Dorsolateral prefrontal cortex (tissue), 122 donors: ENCODE measurements at places on chromosomes 6 and 20.

DNA sequence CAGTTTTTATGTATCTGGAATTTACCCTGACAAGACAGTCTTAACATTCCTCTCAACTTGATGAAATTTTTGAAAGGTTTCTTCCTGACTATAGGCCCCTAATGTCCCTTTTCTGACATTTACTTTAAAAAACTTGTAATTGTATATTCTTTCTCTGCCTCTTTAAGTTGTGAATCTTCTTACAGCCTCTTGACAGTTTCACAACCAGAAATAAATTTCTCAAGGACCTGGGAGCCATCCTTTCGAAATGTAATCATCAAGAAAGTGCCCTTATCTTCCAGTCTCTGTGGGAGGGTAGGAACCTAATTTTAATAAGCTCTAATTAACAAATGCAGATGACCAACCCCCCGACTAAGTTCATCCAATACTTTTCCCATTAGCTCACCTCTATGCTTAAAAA lies 403.6 kb upstream of the GJE1 start:
- no peak for DNase-seq

DNA sequence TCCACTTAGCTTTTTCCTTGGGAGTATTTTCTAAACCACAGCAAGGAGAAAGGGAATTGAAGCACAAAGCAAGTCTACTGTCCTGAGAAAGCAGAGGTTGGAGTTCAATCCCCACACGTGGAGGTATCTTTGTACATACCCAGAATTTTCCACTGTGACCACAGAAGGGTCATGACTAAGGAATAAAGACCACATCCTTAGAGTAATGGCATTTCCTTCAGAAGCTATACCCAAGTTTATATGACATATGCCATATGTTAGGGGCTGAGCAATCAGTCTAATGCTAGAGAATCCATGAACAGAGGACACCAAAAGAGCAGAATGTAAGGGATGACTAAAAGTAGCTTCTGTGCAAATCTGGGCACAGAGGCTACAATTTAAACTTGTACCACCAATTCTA lies 46.4 kb downstream of the ATG5 start:
- no peak for DNase-seq

DNA sequence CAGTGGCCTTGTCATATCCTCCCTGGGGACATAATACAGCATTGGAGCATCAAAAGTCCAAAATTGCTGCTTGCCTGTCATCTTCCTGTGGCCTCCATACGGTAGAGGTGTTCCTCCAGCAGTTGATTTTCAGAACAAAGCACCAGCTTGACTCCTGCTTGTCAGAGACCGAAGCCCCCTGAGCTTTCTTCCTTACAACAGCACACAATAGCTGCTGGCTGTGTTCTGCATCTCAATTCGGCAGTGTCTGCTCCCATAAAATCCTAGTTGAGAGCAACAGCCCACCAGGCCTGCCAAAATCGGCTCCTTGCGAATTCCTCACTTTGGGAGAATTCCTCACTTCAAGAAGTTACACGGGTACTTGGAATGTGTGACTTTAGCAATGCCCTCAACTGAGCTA lies 372.9 kb downstream of the SAMD5 start:
- DNase-seq = no peak

GRCh38 chr6:50510361-50510760 lies 203.0 kb upstream of the TFAP2D start:
- no peak for DNase-seq

GRCh38 chr6:119340796-119341487 lies 8.6 kb downstream of the MAN1A1 start:
- DNase-seq = no peak

DNA sequence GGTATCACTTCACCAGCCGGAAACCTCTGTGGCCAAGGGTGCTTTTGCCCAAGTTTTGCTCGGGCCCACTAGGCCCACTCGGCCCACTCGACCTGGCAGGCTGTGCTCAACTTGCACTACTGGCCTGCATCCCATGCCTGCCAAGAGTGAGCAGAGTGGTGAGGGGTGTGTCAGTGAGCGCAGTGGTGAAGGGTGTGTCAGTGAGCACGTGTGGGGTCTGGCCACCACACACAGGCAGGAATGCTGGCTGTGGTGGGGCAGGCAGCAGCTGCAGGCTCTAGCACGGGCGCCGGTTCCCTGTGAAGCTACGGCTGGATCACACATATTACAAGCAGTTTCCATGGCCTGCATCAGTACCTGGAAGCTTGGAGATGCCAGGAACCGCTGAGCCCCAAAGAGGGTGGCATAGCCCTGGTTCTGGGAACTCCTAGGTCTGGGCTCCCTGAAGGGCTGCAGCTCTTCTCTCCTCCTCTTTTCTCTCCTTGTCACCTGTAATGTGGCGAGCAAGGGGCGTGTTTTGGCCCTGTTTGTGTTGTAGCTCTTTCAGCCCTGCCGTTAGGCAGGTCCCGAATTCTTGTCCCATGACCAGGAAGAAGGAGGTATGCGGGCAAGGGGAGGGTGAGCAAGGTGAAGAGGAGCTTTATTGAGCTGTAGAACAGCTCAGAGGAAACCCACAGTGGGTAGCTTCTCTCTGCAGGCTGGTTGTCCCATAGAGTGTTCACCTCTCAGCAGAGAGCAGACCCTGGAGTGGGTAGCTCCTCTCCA lies 51.0 kb upstream of the CLDN20 start:
- no peak for DNase-seq

DNA sequence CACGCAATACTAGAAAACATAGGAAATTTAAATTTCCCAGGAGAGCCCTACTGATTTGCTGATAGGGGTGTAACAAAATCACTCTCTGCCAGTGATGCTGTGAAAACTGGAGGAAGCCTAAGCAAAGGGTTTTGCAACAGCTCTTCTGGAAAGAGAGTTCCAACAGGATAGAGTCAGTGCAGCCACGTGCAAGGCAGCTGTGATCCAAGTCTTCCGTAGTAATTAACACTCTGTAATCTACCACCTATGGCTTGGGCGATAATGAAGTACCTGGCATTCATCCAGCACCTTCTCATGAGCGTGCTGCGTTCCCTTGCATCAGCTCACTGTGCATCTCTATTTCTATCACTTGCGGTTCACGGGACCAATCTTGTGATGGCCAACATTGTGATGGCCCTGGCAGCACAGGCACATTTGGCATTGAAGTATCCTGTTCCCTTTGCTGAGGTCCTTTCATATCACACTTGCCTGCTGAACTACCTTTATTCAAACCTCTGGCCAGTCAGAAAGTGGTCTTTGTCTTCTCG lies 48.2 kb downstream of the IRF4 start:
- no peak for DNase-seq

GRCh38 chr6:89287351-89288028 lies 27.6 kb downstream of the GABRR2 start:
- DNase-seq = no peak

- DNase-seq = no peak
Observed at GRCh38 chr6:113629975-113630737, 227.0 kb upstream of the MARCKS start.

DNA sequence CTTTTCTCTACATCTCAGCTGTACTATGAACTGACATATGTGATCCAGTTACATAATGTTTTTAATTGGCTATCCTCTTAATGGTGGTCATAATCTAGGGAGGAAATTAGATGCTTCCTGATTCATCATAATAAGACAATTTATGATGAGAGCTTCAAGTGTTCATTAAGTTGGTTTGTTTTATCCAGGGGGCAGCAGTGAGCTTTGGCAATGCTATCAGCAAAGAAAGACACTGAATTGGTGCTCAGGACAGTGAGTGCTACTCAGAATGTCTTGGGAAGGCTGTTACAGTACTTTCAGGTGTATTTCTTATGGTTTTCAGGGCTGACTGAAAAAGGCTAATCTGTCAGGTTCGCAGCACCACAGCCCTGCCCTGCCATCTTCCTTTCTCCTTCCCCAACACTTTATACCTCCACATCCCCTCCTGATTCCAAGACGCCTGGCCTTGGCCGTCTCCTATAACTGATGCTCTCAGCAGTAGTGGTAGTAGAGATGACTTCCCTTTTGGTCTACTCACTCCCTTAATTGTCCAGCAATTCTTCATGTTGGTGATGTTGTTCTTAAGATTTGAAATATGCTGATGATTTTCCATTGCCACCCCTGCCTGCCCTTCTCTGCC lies 67.0 kb upstream of the TNFAIP3 start:
- no peak for DNase-seq

DNA sequence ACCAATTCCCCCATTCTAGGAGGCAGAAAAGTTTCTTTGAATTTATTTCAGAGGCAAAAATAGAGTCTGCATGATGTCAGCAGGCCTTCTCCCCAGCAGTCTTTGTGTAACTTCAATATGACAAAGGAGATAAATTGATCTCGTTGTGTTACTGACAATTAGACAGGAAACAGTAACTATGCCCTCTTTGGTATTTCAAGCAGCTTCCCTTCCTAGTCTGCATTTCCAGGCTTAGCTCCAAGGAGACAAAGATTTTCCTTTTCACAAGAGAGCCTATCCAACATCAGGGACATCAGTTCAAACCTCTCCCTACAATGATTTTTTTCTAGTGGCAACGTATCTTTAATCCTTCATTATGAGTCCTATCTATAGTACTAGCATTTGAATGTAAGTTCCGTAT lies 245.9 kb upstream of the HSF2 start:
- DNase-seq = no peak

GRCh38 chr6:162124710-162125435 lies 602.7 kb downstream of the PRKN start:
- peak; percentile 50 for DNase-seq

DNA sequence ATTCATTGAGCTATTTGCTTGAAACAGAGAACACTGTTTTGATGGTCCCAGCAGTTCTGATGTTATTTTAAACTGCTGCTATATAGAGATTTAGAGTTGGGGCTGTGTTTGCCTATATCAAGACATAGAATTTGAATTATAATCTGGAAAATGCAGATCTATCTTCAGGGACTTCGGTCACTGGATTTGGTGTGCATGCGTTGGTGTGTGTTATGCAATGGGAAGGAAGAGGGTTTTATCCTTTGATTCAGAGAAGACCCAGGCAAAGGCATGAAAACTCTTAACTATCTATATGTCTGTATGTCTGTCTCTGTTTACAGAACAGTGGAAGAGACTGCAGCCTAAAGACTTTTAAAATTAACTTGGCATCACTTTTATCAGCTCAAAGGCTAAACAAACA lies 2.0 kb downstream of the ADGRB3 start:
- DNase-seq = no peak

DNA sequence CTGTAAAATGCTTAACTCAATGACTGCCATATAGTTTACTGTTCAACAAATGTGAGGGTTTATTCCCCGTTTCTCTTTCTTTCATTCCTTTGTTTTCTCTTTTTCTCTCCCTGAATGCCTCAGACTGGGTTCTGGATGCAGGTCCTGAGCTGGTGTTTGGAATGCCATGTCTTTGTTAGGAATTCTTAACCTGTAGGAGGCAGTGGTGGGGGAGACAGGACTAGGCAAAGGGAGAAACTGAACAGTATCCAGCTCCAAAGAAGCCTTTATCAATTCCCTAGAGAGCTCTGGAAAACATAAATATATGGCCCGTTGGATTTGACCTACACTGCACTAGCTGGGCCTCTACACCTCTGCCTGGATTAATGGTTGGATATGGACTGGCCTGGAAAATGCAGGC lies 621.2 kb upstream of the SLC35B3 start:
- DNase-seq = no peak

DNA sequence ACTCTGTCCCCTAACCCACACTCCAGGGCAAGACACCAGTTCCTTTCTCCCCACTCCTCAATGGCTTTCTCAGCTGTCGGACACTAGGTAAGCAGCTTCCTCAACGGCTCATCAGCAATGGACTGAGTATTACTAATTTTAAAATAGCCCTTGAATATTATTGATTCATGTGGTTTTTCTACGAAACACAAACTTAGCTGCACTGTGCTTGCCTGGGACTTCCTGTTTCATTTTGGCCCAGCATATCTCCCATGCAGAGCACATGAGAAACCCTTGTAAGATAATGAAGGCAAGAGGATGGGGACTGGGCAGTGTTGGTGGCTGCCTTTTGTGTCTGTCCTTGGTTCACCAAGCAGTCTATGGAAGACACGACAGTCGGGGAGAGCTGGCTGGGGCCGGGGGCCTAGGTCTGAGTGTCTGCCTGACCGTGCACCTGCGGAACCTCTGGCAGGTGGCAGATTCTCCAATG lies 48.9 kb downstream of the RNASET2 start:
- no peak for DNase-seq

DNA sequence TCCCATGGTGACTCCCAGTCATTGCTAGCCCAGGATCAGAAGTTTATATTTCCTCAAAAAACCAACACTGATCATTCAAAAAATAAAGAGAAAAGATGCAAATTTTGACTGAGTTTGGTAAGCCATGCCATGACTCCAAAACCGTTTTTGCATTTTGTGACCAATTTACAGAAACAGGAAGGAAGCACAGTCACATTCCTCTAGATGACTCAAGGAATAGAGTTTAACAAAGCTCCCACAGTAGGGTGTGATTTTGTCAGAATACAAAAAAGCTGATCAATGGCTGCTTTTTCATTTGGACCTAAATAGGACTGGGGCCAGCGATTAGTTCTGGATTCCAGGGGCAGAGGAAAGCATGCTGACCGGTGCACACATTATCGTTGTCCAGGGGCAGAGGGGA lies 179.4 kb upstream of the AFDN start:
- no peak for DNase-seq

- no peak for DNase-seq
Observed at GRCh38 chr6:97687916-97688315, 404.9 kb upstream of the MMS22L start.

DNA sequence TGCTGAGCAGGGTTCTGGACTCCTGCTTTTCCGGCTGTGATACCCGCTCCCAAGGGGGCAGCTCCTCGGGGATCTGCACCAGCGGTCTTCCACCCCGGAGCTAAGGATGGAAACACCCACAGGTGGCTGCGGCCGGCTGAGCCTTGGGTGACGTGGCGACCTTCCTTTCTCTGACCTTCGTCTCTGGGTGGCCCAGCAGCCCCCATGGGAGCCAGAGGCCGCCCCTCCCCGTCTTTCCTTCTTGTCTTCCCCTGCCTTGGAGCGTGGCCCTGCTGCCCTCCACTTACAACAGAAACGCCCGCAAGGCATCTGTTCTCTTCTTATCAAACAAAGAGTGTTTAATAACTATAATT lies 405.7 kb downstream of the TAF4 start:
- DNase-seq = no peak

- no peak for DNase-seq
Observed at GRCh38 chr20:16174311-16174710, 398.9 kb downstream of the KIF16B start.

- DNase-seq = no peak
Observed at GRCh38 chr6:34877259-34877658, 10.6 kb downstream of the TAF11 start.

DNA sequence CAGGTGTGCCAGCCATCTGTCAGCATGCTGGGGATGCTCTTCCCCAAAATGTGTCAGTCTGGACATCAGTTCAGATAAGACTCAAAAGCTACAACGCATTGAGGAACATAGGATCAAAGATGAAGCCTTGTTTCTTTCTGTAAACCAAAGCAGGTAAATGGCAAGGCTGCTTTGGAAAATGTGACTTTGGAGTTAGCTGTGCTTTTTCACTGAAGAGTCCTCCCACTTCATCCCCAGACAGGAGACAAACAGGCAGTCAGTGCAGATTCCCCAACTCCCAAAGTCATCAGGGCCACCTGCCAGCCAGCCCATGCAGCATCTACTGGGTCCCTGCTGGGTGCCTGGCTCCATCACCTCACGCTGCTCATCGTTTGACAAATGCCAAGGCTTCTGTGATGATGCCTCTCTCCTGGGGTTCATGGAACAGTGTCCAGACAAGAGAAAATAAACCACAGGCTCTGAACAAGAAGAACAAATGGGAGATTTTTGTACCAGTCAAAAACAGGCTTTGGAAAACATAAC lies 205.0 kb upstream of the BTBD3 start:
- DNase-seq = no peak

GRCh38 chr6:107125771-107126170 lies 10.5 kb upstream of the BEND3 start:
- DNase-seq = no peak

- DNase-seq = no peak
Observed at GRCh38 chr6:16769986-16770376, 8.7 kb upstream of the ATXN1 start.
